ENCODE measurements at places on chromosomes 5 and 9. TPM values are rescaled to one million over a fixed set of nuclear protein-coding genes. Genes with fewer than 3 reads are reported as not detected.

PCDHB10 gene
- total RNA-seq = 0.22 TPM

BRINP1 gene
- total RNA-seq = 0.14 TPM

TPPP gene
- 0.36 TPM for total RNA-seq

TMEM174 gene
- not detected for total RNA-seq

HAPLN1 gene
- total RNA-seq = 0.13 TPM

ANKRD31 gene
- total RNA-seq = 0.07 TPM
